Activated CD8-positive, alpha-beta T cell treated with anti-CD3 and anti-CD28 coated beads, Interleukin-2, amount 10 ng/mL, durations not matched to agents 7 days and 5 days (primary cell): ENCODE measurements at places on chromosomes 3 and 15. TPM values are rescaled to one million over a fixed set of nuclear protein-coding genes. Genes with fewer than 3 reads are reported as not detected.

DNA sequence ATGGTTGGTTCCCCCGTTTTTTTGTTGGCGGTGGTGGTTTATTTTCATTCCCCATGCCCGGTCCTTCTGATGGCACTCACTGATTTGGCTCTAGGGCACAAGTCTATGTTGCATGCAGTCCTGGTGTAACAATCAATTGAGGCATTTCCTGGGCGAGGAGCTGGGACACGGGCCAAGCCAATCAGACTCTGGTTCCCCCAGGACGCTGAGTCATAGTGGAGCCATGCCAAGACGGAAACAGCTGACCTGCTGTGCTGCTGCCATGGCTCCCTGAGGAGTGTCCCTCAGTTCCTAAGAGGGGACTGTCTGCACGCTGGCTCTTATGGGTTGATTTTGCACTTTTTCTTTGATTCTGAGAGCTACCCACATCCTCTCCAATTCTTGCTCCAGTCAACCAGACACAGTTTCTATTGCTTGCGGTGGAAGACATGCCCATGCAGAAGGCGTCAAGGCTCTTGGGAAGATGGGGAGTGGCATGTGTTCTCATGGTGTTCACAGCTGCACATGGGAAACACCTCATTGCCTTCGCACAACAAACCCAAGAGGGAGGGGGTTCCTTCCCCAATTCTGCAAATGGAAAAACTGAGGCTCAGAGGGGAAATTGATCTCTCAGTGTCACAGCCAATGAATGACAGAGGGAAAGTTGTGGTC, 28.3 kb upstream of the ALDH1L1 start:
- DNase-seq = no peak

DNA sequence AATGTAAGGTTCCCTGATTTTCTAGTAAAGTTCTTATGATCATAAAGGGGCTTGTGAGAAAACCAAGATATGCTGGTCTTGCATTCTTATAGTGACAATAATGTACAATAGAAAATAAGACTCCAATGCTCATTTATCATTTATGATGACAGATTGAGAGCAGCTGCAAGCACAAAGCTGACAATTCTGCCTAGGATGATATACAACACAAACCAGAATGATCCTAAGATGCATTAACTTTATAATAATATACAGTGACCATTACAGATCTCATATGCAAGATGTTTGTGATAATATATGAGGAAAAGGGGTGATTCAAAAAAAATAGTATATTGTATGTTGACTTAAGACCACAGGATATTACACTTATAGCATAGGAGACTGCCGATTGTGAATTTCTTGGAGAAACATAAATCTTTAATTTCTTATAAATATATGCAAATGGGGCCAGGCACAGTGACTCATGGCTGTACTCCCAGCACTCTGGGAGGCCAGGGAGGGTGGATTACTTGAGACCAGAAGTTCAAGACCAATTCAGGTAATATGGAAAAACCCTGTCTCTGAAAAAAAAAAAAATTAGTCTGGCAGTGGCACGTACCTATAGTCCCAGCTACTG, 387.0 kb downstream of the ZBBX start:
- no peak for DNase-seq

Gene CAPN3
- total RNA-seq = 2.5 TPM

DNA sequence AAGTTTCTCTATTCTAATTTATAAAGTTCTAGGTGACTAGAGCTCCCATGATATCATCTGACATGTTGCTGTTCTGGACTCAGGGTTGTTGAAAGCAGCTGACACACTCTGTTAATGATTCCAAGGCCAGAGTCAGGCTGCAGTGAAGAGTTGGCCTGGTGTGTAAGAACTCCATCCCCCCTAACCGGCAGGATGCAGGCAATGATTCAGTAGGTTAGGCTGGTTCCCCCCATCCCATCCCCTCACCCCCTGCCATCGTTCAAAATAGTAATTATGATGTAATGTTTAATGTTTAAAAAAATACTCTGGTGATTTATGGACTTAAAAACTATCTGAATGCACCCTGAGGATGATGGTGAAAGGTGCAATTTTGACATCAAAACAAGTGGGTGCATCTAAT, 4.6 kb upstream of the TRIM71 start:
- DNase-seq = no peak

GRCh38 chr3:150370999-150371398, 37.1 kb upstream of the TSC22D2 start:
- DNase-seq = no peak

DNA sequence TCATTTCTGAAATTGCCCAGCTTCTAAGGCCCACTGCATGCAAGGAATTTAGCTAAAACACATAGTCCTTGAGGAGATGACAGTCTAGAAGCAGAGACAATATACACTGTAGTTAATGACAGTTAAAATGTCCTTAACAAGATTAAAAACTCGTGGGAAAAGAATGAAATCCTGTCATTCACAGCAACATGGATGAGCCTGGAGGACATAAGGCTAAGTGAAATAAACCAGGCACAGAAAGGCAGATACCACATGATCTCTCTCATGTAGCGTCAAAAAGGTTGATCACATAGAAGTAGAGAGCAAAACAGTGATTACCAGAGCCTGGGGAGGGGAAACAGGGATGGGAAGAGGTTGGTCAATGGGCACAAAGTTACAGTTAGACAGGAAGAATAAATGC, 36.3 kb upstream of the GOLGA8J start:
- DNase-seq = no peak

Gene SERPINI2
- not detected for total RNA-seq

Gene KCNMB2
- total RNA-seq = not detected

- no peak for DNase-seq
Observed at GRCh38 chr3:195182470-195182795, 88.5 kb downstream of the XXYLT1 start.

Gene PTX3
- not detected for total RNA-seq

DNA sequence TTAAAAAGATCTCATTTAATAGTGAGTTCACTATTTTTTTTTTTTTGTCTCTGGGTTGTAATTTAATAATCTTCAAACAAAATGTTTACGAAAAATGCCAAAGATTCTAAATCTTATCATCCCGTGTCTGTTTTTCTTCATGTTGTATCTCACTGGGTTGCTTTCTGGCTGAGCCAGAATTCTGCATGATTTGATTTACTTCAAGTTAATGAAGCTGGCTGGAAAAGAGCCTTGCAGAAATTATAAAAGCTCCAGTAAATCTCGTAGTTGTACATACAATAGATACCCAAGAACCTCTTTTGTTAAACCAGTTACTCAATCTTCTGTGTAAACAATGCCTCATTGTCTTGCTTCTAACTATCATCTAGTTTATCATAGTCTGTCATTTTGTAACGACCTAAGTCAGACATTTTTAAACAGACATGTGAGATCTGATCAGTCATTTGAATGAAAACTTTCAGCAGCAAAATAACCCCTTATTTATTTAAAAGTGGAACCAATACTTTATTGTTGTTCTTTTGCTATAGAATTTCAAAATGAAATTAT, 249.0 kb downstream of the MCTP2 start:
- DNase-seq = no peak

DNA sequence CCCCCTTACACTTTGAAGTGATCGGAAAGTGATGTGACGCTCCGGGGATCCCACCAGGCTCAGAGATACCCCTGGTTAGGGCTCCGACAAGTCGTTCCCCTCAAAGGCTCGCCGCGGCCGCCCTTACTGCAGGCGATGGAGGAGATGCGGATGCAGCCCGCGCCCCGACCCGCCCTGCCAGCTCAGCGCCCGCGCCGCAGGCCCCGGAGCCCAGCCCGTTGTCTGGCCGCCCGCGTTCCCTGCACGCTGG, 228 bp downstream of the GLT8D1 start:
- DNase-seq = no peak
